Stimulated activated CD4-positive, alpha-beta T cell treated with anti-CD3 and anti-CD28 coated beads, Interleukin-1b, Interleukin-23, amount 100 ng/mL, for 4 hours (primary cell): ENCODE measurements at places on chromosomes 12 and 14.

GRCh38 chr12:11776316-11776715 lies 126.8 kb downstream of the ETV6 start:
- no peak for DNase-seq

GRCh38 chr14:95701846-95702221 lies 12.1 kb downstream of the TCL1A start:
- no peak for DNase-seq

DNA sequence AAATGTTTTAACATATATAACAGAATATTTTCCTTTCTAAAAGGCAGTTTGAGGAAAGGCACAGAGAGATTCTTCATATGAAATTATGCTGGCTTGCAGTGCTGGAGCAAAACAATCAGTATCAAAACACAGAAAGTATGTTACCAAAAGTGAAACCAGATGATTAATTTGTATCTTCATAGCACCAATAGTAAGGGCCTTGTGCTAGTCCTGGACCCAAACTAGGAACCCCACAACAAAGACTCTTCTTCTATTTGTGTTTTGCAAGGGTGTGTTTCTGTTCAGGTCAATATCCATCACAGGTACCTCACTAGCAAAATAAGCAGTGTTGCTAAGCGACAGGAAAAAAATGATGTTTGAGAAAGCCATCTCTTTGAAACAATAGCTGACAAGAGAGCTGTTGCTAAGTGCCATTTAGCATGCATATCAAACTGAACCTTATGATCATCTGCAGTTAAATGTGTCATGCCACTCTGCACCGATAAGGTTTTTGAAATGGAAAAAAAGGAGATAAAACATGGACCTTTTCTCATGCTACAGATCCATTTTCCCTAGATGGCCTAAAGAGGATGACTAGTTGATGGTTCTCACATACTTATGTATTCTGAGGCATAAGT lies 196.2 kb upstream of the ALG10 start:
- no peak for DNase-seq

DNA sequence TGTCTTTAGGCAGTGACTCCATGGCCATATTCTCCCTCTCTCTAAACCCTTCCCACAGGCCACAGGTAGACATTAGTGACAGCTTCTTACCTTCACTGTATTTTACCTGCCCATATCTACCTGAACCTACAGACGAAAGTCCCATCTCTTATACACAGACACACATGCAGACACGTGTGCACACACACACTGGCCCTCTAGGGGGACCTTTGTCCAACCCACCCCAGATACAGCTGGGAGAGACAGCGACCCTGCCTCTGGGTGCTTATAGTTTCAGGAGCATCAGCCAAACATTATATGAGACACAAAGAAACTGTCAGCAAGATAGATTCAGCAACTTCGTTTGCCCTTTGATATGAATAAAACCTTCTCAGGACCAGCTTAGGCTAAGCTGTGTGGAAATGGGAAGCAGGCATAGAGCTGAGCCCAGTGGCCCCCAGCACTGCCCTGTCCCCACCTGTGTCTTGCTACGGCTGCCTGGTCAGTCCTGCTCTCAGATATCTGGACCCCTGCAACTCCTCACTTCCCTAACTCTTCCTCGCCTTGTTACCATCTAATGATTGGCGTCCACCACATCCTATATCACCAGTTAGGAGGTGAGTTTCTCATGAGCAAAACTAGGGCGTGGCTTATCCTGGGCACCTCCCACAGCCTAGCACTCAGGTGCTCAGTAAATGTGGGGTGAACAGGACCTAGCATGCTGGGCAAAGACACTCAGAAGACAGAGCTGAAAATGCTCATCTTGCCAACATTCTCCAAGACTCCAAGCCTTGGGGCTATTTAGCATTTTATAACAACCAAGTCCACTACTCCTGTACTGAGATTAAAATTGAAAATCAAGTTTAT lies 12.0 kb upstream of the CD9 start:
- no peak for DNase-seq

- DNase-seq = no peak
These were observed 340.7 kb upstream of the LMO3 start for GRCh38 chr12:16946704-16947103.

DNA sequence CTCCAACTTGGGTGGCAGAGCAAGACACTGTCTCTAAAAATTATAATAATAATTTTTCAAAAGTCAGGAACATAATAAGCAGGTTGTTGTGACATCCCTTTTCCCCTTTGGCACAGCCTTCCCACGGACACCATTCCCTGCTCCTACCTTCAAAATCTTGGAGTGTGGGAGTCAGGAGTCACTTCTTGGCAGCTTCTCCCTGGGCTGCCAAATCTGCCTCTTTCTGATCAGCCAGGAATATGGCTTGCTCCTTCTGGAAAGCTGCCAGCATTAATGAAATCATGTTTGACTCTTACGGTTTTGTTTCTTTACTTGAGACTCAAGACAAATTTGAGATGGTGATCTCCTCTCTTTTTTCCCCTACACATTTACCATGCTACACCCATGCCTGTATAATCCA lies 391.4 kb upstream of the SYT1 start:
- DNase-seq = no peak

DNA sequence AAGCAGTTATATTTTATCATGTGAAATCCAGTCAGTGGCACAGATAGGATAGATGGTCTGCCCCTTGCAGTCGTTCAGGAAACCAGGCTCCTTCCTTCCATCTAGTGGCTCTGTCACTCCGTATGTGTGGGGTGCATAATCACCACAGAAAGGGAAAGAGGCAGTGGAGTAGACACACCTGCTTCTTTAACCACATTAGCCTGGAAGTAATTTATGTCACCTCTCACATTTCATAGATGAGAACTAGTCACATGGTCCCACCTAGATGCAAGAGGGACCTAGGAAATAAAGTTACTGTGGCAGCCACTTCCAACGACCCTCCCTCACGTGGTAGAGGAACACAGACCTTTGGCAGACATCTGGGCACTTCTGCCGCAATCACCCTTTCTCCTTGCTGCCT lies 14.2 kb upstream of the RNU6-8 start:
- no peak for DNase-seq

DNA sequence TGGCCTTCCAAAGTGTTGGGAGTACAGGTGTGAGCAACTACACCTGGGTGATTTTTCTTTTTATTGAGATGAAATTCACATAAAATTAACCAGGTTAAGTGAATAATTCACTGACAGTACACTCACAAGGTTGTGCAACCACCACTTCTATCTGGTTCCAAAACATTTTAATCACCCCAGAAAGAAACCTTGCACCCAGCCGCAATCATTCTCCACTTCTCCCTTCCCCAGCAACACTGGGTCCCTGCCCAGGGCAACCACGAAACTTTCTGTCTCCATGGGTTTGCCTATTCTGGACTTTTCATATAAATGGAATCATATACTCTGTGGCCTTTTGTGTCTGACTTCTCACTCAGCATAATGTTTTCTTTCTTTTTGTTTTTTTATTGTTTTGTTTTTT lies 26.3 kb upstream of the MLXIP start:
- DNase-seq = no peak

DNA sequence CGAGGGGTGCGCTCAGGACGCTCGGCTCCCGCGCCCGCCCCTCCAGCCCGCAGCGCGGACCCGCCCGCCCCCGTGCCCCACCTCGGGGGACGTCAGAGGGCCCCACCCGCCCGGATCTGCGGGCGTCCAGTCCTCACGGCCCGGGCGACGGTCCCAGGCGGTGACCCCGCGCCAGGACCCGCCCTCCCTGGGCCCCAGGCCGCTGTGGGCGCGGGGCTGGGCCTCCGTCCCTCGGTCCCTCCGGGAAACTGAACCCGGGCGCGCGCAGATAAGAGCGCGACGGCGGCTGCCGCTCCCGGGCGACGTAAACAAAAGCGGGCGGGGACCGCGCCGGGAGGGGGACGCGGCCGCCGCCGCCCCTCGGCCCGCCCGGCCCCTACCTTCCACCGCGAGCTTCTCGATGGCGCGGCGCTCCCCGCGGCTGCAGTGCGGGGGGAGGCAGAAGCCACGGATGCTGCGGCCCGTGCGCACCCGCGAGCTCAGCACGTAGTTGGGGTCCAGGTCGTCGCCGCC lies 1.1 kb downstream of the CKB start:
- DNase-seq = no peak

DNA sequence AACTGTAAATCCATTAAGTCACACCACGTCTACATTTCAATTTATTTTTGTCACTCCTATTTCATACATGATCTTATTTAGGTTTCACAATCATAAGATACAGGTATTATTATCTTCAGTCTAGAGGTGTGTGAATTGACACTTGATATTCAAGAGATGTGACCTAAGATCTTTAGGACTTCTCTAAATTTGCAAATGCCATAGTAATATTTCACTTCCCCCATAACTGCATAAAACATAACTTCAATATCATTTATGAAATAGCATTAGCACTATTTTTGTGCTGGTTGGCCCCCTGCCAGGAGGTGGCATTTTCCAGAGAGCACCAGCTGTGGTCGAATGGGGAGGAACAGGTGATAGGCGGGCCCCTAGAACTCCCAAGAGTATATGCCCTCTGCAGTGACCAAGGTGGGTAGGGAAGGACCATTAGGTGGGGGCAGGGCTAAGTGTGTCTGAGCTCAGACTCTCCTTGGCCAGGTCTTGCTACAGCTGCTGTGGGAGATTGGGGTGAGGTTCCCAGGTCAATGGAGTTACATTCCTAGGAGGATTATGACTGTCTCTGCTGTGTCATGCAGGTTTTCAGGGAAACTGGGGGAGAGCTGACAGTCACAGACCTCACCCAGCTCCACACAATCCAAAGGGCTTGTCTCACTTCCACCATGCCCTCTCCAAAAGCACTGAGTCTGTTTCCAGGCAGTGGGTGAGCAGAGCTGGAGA lies 49.2 kb upstream of the ERGIC2 start:
- no peak for DNase-seq

DNA sequence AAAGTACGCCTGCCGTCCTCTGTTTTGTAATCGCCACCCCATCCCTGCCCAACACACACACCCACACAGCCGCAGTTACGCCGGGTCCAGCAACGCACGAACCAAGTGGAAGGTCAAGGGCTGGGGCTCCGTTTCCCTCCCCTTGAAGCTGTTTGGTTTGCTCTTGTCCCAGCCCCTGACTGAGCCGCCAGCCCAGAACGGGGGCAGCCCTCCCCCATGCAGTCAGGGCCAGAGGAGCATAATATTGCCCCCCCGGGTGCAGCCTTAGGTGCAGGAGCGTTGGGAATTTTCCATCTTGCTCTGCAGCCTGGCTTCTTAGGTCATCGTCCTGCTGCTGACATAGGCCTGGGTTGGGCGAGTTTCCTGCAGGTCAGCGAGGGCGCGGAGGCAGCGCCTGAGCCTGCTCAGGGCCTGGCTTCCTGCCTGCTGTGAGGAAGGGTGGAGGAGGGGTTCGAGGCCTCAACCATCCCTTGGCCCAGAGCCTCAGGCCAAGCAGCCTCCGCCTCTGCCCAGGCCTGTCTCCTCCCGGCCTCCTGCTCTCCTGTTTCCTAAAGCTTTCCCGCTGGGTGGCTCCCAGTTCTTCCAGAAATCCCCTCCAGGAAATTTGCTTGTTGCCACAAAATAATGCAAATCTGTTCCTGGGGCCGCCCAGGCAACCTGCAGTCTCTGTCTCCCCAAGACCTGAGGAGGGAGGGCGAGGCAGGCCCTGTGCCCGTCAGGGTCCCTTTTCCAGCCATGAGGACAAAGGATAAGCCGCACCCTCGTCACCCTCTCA lies 44.5 kb downstream of the PSMA6 start:
- no peak for DNase-seq

- DNase-seq = no peak
These were observed 413.6 kb downstream of the TMEM121 start for GRCh38 chr14:105939810-105940508.

DNA sequence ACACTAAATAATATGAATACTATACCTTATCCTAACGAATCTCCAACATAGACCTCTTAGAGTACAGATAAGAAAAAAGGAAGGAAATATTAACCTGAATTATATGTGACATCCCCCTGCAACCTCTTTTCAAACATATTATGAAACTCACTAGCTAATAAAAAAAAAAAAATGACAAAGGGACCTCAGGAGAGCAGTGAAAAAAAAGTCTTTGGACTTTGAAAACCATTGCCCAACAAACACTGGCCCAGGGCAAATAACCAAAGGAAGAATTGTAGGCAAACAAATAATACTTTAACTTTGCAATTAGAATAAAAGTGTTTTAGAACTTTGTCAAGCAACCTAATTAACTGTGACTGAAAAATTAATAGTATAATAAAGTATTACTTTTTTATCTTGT lies 7.7 kb downstream of the SOX5 start:
- DNase-seq = no peak

- DNase-seq = no peak
These were observed 8.2 kb downstream of the TMEM120B start for GRCh38 chr12:121720762-121721161.

- DNase-seq = no peak
These were observed 22.5 kb downstream of the MAP3K12 start for GRCh38 chr12:53476769-53477209.

- DNase-seq = no peak
These were observed 3.4 kb downstream of the SP7 start for GRCh38 chr12:53332744-53333143.

GRCh38 chr14:50312734-50313054 lies 570 bp downstream of the DMAC2L start:
- no peak for DNase-seq

DNA sequence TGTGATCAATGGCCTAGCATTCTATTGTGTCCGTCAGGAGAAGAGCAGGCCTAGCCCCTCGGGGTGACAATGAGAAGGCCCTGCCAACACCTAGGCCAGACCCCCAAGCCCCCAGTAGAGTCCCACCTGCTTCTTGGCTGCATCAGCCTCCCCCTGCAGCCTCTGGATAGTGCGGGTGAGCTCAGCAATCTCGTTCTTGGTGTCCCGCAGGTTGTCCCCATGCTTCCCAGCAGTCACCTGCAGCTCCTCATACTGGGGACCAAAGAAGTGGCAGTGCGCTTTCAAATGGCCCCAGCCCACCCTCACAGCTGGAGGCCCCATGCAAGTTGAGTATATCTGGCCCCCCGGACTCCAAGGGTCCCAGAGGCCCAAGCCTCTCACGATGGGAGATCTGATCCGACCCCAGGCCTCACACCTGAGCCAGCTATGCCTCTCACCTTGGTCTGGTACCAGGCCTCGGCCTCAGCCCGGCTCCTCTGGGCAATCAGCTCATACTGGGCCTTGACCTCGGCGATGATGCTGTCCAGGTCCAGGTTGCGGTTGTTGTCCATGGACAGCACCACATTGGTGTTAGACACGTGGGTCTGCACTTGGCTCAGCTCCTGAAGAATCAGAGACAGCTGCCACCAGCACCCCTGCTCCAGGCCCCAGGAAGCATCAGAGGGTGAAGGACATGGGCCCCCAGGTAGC lies 10.0 kb upstream of the KRT4 start:
- no peak for DNase-seq

- DNase-seq = no peak
These were observed 2.2 kb upstream of the RPS6KA5 start for GRCh38 chr14:91062600-91062999.

- DNase-seq = no peak
These were observed 10.0 kb downstream of the TMCC3 start for GRCh38 chr12:94640134-94640928.
